Endothelial cell (in vitro differentiated cells): ENCODE measurements at places on chromosomes 2 and 18.
A peak's percentile ranks its signal among the peaks of the same experiment; 100 is the strongest.

DNA sequence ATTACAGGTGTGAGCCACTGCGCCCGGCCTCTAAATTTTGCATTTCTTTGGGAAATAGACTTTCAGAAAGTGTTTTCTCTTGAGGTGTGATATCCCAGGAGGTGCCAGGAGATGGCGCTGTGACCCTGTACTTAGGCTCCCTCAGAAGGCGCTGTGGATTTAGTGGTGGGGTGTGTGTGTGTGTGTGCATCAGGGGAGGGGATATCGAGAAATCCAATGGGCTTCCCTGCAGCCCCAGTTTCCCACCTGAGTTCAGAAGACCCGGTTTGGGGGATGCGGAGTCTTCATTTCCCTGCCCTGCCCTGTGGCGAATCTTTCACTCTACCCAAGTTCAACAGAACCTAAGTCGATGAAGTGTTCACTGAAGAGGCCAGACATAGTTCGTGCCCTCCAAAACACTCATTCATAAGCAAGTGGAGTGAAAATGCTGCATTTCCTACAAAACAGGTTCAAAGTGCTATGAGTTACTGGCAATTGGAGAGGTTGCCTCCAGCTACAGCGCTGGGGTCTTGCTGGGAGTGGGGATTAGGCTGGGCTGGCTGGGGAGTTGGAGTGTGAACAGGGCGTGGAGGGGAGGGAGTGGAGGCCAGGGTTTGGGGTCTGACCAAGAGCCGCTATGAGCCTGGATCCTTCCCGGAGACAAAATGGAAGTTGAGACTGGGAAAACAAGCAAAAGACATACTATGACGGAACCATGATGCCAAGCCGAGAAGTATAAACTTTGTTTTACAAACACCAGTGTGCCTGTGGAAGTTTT lies 6.5 kb upstream of the WNT6 start:
- DNase-seq = peak; percentile 69

- no peak for DNase-seq
Measured at GRCh38 chr2:113150258-113150601, 22.8 kb downstream of the IL1RN start.

- no peak for DNase-seq
Measured at GRCh38 chr2:72630767-72631166, 195.1 kb downstream of the EXOC6B start.

DNA sequence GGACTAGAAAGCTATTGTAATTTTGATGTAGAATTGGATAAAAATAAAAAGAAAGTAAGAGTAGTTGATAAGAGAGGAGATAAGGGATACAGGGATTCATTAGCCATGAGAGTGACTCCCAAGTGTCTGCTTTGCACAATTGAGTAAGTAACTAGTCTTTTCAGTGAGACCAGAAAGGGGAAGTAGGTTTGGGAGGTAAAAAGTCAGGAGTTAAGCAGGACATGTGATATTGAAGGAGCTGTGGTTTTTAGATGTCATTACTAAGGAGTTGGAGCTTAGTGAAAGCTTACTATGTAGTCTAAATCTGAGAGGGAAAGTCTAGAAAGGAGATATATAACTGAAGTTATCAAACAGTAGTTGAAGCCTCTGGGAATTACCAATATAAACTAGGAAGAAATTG lies 93.4 kb downstream of the SLC5A7 start:
- DNase-seq = no peak

DNA sequence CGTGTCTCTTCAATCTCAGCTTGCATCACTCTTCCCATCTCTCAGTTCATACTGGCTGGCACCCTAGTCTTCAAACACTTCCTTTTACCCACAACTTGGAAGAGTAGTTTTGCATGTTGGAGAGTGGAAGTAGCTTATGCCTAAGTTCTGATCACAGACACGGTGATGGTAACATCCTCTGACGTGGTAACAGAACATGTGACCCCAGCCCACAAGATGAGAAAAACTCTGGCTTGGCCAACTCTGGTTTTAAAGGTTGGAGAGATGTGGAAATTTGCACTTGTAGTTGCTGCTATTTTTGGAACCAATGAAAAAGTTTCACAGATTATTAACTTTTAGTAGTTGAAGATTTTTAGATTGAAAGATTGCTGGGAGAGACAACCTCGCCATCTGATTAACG lies 155.4 kb upstream of the SLC35G4 start:
- no peak for DNase-seq

- DNase-seq = no peak
Measured at GRCh38 chr2:22481486-22482259, 903.3 kb upstream of the KLHL29 start.

- no peak for DNase-seq
Measured at GRCh38 chr2:241902357-241902991, 32.9 kb downstream of the RTP5 start.

DNA sequence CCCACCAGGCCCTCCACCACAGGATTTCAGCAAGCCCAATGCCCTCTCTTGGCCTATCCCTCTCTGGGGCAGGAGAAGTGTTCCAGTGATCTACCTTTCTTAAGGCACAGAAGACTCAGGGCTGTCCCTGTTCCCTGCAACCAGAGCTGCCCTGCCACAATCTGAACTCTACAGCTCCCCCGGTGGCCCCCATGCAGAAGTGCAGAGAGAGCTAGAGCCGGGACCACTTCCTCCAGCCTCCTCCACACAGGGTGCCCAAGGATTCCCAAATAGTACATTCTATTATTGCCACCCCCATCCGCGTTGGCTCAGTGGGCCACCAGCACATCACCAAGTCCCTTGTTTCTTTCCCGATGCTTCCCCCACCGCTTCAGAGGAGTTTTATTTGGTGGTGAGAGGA lies 114.8 kb upstream of the PTPRM start:
- DNase-seq = peak; percentile 54

GRCh38 chr2:24123195-24123921 lies at the start of the genes FAM228B and PFN4:
FAM228B (plus strand) TSS chr2:24123469; CDS start chr2:24124362, 893 bp downstream.
PFN4 (minus strand) TSS chr2:24123334; CDS start chr2:24122535, 799 bp downstream.
- peak; percentile 65 for DNase-seq

DNA sequence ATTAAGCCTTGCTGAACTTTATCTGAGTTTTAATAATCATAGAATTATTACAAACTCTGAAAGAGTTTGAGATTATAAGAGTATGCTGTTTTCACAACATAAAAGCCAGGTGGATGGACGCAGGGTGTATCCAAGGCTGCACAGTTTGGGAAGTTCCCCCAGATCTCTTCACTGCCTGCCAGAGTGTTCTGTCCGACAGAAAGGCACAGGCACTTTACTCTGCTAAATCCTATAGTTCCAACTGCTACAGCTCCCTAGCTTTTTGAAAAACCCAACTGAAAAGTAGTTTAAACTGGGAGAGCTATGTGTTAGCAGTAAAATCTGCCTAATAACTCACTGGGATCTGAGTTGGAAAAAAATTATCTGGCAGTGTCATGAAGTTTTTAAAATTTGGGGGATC lies 38.0 kb downstream of the MFSD6 start:
- DNase-seq = no peak

DNA sequence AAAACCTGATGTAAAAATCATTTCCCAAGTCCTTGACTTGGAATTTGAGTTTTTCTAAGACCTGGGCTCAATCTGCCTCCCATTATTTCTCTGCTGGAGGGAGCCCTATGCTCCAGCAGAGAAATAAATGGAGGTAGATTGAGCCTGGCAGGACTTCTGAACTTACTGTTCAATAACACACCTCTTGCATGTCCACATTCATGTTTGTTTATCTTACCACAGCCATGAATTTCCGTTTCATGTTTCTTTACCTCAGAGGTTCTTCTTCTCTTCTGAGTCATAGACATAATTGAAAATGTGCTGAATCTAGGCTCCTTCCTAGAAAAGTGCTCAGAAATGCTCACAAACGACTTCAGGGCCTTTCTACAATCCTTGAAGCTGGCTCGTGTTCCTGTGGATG lies 170.8 kb downstream of the PMAIP1 start:
- DNase-seq = no peak

- DNase-seq = no peak
Measured at GRCh38 chr2:66872986-66873754, 438.2 kb downstream of the MEIS1 start.

GRCh38 chr2:166127217-166128155 lies at the start of gene SCN1A:
SCN1A (minus strand) TSS chr2:166128020; CDS start chr2:166073621, 54,399 bp downstream.
- no peak for DNase-seq

DNA sequence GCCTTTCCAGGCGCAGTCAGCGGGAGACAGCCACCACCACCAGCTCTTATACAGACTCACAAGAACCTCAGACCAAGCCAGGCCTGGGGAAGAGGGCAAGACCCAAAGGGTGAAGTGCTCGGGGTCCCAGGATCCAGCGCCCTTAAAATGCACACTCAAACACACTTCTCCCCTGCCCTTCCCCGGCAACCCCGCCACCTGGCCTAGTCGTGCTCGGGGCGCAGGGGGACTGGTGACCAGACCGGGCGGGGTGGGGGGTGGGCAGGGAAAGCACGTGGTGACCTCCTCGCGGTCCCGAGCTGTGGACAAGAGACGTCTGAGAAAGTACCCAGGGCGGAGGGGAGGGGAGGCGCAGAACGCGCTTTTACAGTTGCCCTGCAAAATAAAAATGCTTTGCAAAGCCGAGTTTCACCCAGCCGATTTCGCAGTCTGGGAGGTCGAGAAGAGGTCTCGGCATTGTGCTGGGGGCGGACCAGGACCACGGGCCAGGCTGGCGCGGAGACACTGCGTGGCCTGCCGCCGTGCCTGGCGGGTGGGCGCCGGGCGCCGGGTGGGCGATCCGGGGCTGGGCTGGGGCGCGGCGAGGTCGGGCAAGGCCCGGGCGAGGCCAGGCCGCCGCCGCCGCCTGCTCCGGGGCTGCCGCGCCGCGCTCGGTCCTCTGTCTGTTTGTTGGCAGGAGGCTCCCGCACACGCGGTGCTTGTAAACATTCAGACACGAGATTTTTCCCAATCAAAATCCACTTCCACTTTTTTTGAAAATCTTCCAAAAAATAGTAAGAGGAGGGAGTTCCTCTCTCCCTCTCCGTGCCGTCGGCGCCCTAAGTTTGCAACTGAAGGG lies 2.0 kb downstream of the BCL11A start:
- DNase-seq = peak; percentile 50

- DNase-seq = no peak
Measured at GRCh38 chr2:207241198-207241597, 75.5 kb upstream of the KLF7 start.

DNA sequence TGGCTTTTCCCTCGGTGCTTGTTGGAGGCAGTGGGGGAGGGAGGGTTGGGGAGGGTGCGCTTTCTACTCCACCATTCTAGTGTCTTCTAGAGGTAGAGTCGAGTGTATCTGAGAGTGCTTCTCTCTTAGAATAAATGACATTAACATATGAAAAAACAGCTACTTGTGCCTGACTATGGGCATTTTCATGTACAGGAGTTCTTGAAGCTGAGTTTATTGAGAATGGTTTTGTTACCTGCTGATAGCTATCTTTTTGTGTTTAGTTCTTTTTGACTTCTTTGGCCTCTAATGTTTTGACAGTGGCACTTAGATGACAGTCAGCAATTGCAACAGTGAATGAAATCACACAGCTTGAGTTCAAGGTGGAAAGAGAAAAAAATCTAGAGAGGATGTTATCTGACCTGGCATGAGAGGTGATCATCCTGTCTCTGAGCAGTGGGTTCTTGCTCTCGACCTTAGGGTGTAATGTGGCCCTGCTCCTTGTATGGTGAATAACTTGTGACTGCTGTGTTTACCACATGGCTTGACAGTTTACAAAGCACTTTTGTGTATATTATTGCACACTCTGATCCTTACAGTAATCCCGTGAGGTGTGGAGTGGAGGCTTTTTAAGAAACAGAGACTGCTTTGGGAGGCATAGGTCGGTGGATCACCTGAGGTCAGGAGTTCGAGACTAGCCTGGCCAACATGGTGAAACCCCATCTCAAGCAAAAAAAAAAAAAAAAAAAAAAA lies 86.7 kb downstream of the AGAP1 start:
- no peak for DNase-seq

DNA sequence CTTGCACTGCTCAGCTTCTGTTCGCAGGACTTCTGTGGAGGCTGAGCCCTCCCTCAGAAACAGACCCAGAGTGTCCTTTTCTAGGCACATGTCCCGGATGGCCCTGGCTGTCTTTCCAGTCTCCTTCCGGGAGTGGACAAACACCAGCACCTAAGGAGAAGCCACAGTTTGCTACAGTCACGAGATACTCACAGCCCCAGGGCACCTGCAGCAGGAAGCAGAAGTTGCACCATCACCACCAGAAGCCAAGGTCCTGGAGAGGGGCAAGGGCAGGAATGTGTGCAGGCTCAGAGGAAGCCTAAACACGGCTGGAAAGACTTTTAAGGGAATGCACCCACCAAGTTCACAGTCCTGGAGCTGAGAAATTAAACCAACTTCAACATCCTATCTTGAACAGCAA lies 13.6 kb downstream of the SNRNP200 start:
- no peak for DNase-seq

- DNase-seq = no peak
Measured at GRCh38 chr2:86336675-86337243, 667 bp downstream of the REEP1 start.

GRCh38 chr2:3141696-3142095 lies 235.9 kb downstream of the EIPR1 start:
- DNase-seq = no peak

DNA sequence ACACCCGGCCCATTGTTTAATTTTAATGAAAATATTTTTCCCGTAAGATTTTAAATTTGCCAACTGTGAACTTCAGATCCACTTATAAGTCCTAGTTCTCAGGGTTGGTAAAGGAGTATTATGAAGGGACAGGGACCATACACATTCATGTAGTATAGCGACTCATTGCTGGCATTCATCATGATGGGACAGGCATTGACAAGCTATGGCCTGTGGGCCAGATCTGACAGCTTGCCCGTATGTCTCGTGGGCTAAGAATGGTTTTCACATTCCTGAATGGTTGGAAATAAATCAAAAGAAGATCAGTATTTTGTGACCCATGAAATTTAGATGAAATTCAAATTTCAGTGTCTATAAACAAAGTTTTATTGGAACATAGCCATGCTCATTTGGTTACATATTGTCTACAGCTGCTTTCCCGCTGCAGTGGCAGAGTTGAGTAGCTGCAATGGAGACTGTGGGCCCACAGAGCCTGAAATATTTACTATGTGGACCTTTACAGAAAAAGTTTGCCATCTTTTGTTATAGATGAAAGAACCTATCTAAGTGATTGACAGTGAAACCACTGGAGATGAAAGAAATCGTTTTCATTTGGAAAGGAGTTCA lies 4.1 kb downstream of the RAPGEF4 start:
- DNase-seq = no peak

- DNase-seq = no peak
Measured at GRCh38 chr2:152309352-152310214, 25.4 kb upstream of the FMNL2 start.

GRCh38 chr2:96109931-96110511 lies 6.3 kb downstream of the ADRA2B start:
- DNase-seq = no peak

- no peak for DNase-seq
Measured at GRCh38 chr2:14587119-14587518, 45.4 kb upstream of the LRATD1 start.

GRCh38 chr18:2851771-2852170 lies 5.0 kb downstream of the EMILIN2 start:
- DNase-seq = no peak
